ENCODE measurements at places on chromosomes 13 and 19.

DNA sequence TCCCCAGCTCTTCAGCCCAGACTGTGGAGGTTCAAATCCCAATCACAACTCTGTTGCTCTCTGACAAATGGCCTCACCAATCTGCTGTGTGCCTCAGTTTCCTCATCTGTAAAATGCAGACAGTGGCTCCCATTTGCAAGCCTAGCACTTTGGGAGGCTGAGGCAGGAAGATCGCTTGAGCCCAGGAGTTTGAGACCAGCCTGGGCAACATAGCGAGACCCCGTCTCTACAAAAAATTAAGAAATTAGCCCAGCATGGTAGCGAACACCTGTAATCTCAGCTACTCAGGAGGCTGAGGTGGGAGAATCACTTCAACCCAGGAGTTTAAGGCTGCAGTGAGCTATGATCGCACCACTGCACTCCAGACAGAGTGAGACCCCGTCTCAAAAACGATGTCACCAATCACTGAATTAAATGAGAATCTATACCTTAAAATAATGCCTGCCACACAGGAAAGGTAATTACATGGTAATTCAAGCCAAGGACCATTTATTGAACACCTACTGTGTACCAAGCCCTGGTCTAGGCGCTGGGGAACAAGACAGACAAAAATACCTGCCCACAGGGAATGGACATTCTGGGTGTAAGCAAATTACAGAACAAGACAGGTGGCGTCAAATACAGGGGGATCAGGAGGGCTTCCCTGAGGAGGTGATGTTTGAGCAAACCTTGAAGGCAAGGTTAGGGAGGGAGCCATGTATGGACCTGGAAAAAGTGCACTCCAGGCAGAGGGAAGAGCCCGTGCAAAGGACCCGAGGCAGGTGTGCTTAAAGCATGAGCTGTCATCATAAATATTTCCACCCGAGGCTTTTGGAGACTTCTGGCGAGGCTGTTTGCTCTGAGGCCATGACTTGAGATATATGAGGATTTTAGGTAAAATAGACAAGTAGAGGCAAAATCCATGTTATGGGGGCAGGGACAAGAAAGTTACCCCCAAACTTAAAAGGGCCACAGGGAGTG, 7.7 kb downstream of the NR2F6 start:
- DNase-seq = no peak

DNA sequence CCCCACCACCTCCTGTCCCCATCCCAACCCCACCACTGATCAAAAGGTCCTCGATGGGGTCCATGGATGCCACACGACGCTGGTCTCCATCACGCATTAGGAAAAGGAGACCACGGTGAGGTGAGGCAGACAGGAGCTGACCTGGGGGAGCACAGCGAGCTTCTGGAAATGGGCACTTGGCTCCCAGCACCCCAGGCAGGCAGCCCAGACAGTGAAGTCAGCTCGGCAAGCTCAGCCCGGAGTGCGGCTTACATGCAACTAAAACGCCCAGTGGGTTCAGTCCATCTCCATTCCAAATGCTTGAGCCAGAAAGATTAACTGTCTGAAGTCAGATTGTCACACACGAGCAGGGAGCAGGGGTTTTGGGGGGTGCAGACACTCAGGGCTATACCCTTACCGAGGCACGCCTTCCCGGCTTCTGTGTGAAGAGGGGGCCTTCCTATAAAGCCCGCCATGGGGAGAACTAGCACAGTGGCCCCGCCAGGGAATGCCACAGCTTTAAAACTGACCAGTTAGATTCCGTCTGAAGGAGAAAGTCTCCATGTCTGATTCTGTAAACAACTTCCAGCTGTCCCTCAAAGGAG, 79.4 kb downstream of the SPACA7 start:
- DNase-seq = no peak

- DNase-seq = no peak
These were observed 6.7 kb downstream of the KCNJ14 start for GRCh38 chr19:48461982-48462655.

DNA sequence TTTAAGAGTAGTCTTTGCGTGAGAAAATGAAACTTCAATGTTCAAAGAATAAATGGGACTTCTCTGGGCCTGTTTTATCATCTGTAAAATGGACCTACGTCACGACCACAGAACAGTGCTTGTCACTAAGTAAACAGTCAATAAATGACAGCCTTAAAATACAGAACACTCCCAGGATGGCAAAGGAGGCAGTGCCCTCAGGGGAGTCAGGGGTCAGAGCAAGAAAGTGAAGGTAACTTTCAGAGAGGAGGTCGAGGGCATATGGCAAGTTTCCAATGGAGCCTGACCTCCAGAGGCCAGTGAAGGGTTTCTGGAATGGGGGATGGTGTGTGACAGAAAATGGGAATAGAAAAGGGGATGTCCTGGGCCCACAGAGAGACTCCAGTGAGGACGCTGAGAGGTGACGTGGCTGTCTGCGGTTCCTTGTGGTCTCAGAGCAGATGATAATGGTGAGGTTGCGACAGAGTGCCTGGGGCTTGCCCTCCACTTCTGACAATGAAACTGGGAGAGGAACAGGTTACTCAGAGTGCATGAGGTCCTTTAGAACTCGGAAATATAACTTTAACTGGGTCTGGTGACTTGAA, 91.8 kb downstream of the UBL3 start:
- DNase-seq = no peak

- DNase-seq = no peak
These were observed 126.3 kb downstream of the STK24 start for GRCh38 chr13:98450539-98451111.

DNA sequence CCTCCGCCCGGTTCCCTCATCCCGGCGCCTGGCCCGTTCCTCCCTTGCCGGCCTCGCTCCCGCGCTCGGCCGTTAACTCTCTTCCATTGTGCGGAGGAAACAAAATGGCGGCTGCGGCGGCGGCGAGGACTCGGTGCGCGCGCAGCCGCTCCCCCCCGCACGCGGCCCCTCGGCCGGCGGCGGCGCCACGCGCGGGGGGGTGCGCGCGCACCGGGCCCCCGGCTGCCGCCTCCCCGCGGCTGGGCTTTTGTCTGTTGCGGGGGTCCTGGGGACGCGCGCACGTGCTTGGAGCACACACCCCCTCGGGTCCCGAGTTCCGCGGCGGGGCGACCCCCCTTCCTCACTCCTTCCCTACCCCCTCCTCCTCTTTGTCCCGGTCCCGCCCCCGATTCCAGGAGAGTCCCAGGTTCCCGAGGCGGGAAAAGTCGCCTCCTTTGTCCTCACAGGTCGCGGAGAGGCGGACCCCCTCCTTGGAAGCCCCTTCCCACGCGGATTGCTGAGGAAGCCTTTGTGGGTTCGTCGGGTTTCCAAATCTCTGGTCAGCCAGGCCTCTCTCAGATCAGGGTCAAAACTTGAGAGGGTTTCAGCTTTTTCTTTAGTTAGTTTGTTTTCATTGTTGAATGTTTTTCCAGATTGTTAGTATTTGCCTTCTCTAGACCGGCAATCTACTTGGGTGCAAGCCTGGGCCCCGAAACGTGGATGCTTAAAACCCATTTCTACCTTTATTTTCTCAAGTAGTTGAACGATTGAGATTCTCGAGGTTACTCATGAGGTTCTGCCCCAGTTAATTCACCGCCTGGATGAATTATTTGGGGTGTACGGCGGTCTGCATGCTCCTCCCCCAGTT, 687 bp downstream of the ILF3 start:
- no peak for DNase-seq

GRCh38 chr13:43744261-43745031, 42.3 kb downstream of the ENOX1 start:
- DNase-seq = no peak

- DNase-seq = peak; percentile 50
These were observed 1169.6 kb downstream of the EFNB2 start for GRCh38 chr13:105365831-105366230.

- no peak for DNase-seq
These were observed 567 bp downstream of the EFNB2 start for GRCh38 chr13:106534639-106535551.

DNA sequence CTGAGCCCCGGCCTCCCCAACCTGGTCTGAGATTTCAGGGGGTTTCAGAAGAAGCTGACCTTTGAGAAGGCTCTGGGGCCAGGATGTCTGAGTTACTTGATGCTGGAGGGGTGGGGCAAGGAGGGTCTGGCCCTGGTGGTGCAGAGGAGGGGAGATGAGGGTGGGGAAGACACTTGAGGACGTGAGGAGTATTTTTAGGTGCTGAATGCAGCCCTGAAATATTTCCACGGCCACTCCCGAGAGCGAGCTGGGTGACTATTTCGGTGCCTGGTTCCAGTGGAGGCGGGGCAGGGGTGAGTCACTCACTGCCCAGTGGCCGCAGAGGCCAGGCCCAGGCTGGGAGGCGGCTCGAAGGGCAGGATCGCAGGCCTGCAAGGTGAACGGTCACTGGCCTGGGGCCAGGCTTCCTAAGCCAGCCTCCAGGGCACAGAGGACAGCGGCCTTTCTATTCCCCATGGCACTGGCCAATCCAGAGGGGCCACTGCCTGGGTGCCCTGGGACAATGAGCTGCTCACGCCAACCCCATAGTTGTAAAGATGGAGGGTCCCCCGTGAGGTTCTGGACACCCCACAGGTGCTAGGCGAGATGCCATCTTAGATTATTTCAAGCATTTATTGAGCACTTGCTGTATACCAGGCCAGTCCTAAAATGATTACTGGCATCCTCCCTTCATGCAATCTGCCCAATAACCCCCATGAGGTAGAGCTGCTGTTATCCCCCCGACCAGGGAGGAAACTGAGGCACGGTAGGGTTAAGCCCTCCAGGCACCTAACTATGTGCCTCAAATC, 19.7 kb upstream of the JUND start:
- DNase-seq = no peak

DNA sequence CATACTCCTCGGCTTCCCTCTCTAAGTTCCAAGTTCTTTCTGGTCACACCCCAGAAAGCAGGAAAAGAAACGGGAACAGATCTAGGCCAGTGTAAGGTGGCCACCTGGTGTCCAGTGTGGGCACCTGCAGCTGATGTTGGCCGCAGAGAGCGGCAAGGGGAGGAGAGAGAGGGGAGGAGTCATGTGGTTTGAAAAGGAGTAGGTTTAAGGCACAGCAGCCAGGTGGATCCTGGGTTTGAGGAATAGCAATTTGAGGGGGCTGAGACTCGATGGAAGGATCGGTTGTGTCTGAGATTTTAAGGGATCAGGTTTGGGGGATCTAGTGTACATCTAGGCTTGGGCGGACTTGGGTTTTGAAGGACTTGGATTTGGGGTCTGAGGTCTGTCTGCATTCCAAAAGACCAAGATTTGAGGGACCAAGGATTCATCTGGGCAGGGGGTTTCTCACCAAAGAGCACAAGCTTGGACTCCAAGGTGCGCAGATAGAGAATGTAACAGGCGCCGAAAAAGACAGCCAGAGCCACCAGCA, 1.2 kb downstream of the RABAC1 start:
- peak; percentile 83 for DNase-seq

DNA sequence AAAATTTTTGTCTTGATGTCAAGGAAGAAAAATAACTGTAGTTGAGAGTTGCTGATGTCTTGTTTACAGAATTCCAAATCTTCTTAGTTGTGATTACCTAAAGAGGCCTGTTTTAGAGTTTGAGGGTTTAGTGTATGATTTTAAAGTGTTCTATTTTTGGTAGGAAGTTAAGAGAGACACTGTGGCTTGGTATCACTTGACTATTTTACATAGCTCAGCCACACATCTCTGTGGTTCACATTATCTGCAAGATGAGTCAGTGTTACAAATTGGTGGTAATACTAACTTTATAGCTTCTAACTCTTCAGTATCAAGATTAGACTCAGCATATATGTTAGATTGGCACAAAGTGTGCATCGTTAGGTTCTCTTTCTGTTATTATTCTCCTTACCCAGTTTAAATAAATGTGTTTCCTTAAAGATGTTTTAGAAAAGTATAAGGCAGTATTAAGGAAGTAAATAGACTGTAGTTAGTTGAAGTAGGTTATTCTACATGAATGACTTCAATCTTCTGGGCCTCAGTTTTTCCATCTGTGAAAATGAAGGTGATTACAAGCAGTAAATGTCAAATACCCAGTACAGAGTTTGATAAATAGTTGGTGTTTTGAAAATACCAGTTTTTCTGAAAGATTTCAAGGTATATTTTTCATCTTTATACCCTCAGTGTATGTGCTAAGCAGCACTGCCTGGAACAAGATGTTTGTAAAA, 33.4 kb downstream of the COG6 start:
- peak; percentile 2 for DNase-seq

DNA sequence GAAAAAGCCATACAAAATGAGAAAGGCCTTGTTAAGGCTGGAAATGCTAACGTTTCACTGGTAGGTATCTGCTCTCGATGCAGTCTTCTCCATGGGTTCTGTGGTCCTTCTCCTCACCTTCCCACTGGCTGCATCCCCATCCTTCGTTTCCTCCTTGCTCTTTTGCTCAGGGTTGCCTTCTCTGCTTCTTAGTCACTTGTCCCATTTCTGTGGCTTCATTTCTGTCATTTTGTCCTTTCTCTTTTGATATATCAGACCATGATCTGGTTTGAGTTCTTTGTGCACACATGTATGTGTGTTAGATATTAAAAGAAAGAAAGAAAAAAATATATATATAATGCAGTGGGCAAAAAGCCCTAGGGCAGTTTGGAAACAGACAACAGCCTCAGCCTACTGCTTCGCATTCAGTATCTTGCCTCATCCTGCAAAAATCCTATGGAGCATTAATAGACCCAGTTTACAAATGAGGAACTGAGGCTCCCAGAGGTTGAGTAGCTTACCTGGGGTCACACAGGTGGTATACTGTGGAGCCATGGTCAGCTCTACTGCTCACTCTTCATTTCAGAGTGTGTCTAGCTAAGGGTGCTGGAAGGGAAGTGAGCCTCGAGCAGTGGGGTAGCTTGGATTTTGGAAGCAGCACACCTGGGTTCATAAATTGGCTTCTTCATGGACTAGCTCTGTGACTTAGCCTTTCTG, 57.6 kb upstream of the MEDAG start:
- DNase-seq = no peak

DNA sequence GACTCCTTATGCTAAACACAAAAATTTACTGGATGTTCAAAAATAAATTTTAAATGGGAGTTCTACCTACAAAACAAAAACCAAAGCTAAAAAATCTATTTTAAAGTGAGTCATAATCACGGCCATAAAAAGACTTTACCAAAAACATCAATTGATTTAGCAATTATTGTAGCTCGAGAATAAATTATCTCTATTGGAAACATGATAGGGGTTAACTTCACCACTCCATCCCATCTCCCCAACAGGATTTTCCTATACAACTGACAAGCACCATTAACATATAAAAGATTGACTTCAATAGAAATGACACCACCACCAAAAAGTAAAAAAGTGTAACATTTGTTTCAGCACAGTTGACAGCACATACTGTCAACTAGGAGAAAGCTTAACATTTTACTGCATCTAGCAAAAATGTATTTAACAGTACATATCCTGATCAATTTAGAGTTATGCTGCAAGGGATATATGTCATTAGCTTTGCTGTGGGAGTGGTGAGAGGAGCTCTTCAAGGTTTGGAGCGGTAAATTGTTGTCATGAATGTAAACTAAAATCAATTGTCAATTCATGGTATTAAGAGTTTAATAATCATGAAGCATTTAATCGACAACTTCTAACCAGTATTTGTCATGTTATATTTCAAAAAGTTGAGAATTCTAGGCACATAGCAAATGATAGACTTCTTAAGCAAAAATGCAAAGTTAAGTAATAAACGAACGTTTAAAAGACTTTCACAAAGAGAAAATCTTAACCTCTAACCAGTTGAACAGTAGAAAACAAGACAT, 3.8 kb downstream of the UBL3 start:
- no peak for DNase-seq

- DNase-seq = no peak
These were observed 17.7 kb downstream of the SBNO2 start for GRCh38 chr19:1156305-1156801.

Measured in foreskin keratinocyte (primary cell).